Naive B cell (primary cell): ENCODE measurements at places on chromosomes 12 and 14.

GRCh38 chr12:47686645-47687240 is 19.1 kb downstream of the RPAP3 start:
- no peak for DNase-seq

GRCh38 chr14:38993981-38994380 is 109.1 kb downstream of the SEC23A start:
- DNase-seq = no peak

DNA sequence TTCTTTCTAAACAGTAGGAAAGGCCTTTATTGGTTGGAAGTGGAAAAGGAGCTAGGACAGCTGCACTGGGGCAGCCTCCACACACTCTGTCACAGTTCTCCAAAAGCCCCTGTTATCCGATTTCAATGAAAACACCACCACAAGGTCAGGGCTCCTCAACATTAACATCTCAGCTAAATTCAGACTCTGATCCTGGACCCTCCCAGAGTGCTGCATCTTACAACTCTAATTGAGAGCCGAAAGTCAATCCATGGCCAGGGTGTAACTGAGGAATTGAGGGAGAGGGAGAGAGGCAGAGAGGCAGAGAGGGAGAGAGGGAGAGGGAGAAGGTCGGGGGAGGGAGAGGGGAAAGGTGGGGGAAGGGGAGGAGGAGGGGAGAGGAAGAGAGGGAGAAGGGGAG is 32.1 kb downstream of the DICER1 start:
- no peak for DNase-seq

DNA sequence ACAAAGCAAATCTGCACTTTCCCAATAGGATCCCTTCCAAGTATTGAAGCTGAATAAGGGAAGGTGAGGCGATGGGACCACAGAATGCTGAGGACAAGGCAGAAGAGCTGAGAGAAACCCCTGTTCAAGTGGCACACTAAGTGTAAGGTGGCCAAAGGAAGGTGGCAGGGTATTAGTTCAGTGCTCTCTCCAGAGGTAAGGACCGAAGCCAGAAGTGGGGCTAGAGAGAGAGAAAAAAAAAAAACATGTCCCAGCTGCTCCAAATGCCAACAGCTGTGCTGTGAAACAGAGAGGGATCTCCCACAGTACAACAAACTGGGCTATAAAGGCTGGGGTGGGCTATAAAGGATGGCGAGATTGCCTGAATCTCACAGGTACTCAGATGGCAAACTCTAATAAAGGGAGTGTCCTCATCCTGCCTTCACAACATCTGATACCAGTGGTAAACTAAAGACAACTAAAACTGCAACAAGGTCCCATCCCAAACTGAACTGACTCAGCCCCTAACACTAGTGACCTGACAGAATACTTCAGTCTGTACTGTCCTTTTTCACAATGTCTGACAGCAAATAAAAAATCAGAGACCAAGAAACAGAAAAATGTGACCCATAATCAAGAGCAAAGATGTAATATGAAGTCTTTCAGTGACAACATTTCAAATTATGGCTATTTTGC is 47.9 kb downstream of the CDK17 start:
- no peak for DNase-seq

GRCh38 chr12:75360920-75361319 is 26.4 kb downstream of the GLIPR1L1 start:
- DNase-seq = no peak

- no peak for DNase-seq
Observed at GRCh38 chr12:125187780-125188741, 122.8 kb downstream of the AACS start.

- no peak for DNase-seq
Observed at GRCh38 chr12:96452261-96452922, 37.0 kb upstream of the CFAP54 start.

- DNase-seq = no peak
Observed at GRCh38 chr14:70601162-70601561, 707 bp upstream of the MED6 start.

GRCh38 chr14:38363217-38363616 is 107.3 kb upstream of the CLEC14A start:
- DNase-seq = no peak

DNA sequence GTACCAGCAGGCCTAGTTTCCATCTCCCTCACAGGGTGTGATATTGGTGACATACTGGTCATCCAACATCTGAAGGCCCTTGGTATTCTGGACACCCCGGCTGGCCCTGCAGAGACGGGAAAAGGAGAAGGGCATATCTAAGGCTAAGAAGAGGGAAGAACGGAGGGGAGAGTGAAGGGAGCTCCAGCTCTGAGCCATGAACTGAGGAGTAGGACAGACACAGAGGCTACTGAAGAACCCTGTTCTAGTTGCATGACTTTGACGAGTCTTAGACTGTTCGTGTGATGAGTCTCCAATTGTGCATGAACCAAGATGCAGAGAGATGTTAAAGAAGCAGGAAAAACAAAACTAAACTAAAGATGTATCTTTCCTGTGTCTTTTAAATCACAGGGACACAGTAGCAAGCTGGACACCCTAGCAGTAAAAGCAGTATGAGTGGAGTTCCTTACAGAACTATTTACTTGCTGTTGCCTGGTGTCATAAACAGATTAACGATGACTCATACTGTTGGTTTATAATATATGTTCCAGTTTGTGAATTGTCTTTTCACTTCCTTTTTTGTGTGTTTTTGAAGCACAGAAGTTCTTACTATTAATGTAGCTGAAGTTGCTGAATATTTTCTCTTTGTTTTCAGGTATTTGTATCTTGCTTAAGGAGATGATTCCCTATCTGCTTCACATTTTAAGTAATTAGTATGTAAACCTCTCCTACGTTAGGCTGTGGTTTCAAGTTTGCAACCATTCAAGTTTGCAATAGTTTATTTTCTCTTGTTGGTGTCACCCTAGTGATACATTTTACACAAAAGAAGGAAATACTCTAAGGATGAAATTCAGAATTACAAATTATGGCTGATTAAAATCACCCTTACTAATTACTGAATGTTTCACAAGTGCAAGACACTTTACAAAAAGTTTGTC is 15.7 kb downstream of the FAR2 start:
- DNase-seq = peak; percentile 44

DNA sequence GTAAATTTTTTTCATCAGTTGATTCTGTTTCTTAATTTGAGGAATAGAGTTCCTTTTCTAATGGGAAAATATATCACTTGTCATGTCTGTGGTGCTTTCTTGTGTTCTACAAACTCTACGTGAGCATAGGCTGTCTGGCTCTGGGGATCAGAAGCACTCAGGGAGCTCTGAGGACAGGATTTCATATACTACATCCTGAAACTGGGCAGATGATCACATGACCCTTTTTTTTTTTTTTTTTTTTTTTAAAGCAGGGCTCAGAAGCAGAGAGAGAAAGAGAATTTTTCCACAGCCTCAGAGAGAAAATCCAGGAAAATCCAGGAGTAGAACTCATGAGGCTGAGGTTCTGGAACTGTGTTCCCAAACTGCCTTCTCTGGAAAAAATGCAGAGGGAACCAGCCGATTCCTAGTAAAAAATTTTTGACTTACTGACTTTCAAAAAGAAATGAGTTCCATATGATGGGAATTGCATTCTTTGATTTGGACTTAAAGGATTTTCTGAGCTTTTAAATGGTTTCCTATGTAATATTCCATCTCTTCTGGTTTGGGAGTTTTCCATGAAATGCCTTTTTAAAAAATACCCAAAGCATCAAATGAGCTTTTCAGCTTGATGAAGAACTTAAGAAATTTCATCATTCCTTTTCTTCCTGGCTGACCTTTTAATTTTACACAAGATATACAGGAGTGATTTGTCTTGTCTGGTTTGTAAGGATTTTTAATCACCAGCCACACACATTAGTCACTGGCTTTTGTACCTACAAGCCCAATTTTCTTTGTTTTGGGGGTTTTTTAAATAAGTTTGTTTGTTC is 183.1 kb upstream of the HIF1A start:
- no peak for DNase-seq

DNA sequence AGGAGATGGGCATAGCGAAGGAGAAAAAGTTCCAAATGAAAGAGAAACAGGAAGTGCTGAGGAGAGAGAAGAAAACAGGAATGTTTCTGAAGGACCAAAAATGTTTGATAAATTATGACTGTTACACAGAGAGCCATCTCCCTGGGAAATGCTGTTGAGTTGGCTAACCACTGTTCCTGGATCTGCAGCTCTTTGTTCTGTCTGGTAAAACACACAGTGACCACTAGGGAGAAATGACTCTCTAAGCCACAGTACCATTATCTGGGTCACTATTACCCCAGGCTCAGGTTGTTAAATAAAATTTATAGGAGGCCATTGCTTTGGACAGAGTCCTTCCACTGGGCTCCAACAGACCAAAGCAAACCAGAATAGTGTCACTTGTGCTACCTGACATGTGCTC is 219.3 kb downstream of the CRADD start:
- DNase-seq = no peak

- no peak for DNase-seq
Observed at GRCh38 chr12:128612150-128612850, 211.5 kb downstream of the SLC15A4 start.

GRCh38 chr14:72743626-72744025 is 150.3 kb downstream of the DPF3 start:
- no peak for DNase-seq

- peak; percentile 32 for DNase-seq
Observed at GRCh38 chr14:50000380-50001150, 107.7 kb downstream of the ARF6 start.

- DNase-seq = no peak
Observed at GRCh38 chr14:95128140-95128539, 29.2 kb downstream of the DICER1 start.

DNA sequence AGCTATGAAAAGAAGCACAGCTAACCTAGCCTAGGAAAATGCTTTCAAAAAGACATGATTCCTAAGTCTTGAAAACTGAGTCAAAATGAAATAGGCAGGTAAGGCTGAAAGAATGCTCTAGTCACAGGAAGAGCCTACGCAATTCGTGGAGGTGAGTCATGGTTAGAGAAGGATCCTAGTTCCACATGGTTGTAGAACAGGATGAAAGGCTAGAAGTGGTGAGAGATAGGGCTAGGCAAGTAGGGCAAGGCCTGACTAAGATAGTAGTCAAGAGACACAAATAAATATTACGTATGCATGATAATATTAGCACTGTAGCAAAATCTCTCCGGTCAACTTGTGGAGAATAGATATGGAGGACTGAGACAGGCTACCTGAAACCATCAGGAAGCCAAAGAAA is 47.2 kb downstream of the PLCZ1 start:
- no peak for DNase-seq

DNA sequence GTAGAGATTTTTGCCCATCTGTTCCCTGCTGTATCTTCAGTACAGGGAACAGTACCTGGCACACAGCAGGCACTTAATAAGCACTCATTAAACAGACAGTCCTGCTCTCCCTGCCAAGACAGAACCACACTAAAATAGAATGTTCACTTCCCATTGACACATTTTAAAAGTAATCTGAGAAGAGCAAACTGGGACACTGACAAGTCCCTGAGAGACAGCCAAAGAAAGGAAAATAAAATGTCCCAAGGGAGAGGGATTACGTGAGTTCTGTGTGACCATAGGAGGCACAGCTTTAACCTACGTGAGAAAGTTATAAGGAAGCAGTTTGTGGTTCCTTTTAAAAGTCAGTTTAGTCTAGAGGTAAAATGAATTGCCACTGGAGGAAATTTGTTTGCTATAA is 43.9 kb upstream of the SYCP3 start:
- DNase-seq = no peak

- DNase-seq = no peak
Observed at GRCh38 chr12:11787933-11788849, 138.7 kb downstream of the ETV6 start.

GRCh38 chr12:27517961-27518665 is 5.9 kb upstream of the PPFIBP1 start:
- no peak for DNase-seq

DNA sequence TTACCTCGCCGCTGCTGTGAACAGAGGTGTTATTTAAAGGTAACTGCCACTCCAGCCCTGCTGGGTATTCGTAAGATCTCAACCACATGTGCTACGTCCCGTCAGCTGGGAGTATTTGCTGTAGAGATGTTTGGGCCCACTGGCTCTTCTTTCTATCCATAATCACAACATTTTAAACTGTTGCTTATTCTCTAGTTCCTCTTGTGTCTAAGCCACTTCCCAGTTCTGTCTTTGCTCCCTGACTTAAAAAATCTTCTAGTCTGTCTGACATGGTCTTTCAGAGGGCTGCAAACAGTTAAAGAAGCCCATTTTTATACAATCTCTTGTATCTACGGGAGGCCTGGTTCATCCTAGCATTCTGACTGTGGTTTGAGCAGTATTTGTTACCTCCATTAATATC is 33.2 kb upstream of the HELB start:
- DNase-seq = no peak

- DNase-seq = no peak
Observed at GRCh38 chr12:123067654-123068053, 83.2 kb downstream of the PITPNM2 start.
